ENCODE measurements at places on chromosomes 6 and 20.

DNA sequence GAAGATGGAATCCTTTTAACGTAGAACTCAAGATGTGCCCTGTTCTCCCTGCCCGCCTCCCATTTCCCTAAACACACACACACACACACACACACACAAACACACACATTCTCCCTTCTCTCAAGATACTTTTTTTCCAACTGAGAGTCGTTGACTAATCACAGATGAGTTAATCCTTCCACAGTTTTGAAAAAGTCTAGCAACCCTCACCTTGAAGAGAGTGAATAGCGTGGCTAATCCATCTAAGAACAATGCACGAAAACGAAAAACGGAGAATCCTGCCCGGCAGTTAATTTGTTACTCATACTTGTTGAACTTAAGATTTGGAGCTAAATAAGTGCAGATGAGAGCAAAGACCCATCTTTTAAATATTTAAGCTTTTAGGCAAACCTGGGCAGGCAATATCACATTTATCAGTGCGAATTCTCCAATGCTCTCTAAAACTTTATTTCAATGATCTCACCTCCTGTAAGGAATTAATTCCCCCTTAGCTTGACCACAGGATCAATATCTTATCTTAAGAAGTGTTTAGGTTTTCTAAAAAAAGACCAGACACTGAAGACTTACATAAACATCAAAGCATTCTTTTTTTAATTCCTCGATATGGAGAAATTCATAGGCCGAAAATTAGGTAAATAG, 1.1 kb downstream of the AGPAT4 start:
- no peaks in the 10 kb centered on the region for H3K27me3 ChIP-seq
- no peak for DNase-seq
- H3K36me3 ChIP-seq, result no peaks in the 10 kb centered on the region
- H3K4me1 ChIP-seq, result peaks cover 17% of the 10 kb centered on the region
- H3K27ac ChIP-seq, result peak overlapping the region; percentile 6

DNA sequence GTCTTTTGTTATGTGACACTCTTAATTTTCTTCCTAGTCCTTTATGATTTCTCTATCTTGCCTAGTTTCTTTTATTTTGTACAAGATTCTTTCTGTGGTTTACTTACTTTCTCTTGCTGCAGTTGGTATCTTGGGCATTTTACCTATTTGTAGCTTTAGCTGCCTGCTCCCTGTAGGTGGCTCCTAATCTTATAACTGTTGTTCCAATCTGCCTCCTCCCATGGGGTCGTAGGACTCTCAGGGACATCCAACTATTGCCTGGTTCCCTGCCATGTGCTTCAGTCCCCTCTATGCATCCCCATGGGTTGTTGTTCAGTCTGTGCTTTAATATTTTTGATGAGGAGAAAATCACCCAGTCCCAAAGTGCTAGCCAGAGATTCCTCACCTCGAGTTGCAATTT, 31.4 kb downstream of the RIN2 start:
- no peak for DNase-seq
- no peaks in the 10 kb centered on the region for H3K36me3 ChIP-seq
- H3K4me1 ChIP-seq, result peaks cover 27% of the 10 kb centered on the region
- H3K4me3 ChIP-seq, result no peak overlapping the region

- no peak for DNase-seq
- H3K27me3 ChIP-seq, result no peaks in the 10 kb centered on the region
- H3K4me1 ChIP-seq, result no peaks in the 10 kb centered on the region
- no peak overlapping the region for H3K4me3 ChIP-seq
- no peak overlapping the region for H3K27ac ChIP-seq
- no peaks in the 10 kb centered on the region for H3K36me3 ChIP-seq
These were observed 177.1 kb downstream of the CDH26 start for GRCh38 chr20:60135276-60135675.

DNA sequence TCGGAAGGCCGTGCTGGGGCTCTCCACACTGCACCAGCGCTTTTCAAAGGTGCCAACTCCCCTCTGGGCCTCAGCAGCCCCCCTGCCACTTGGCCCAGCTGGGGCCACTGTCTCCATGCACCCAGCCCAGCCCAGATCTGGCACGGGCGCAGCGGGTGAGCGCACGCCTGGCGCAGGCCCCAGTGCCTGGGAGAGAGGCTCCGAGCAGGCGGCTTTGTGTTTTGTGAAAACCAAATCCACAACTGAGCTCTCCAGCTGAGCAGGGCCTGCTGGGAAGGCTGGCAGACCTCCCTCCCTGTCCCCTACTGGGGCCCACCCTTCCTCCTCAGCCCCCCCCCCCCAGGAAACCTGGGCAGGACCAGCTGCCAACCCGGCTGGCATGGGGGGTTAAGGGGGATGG, 17.0 kb downstream of the MDGA1 start:
- DNase-seq, result no peak
- H3K4me1 ChIP-seq, result peaks cover 20% of the 10 kb centered on the region
- H3K4me3 ChIP-seq, result no peak overlapping the region
- peak overlapping the region; percentile 44 for H3K27ac ChIP-seq
- H3K27me3 ChIP-seq, result no peaks in the 10 kb centered on the region

DNA sequence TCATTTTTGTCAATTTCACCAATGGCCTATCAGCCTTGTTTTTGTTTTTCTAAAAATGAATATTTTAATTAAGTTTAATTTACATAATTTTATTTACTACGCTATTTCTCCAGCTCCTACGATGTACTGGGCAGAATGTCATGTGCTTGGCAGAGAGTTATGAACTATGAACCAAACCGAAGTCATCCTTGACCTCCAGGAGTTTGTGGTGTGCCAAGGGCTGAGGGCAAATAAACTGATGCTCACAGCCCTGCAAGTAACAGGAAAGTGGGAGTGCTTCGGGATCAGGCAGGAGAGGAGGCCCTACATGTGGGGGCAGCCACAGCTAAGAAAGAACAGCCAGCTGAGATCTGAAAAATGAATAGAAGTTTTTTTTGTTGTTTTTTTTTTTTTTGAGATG, 38.6 kb downstream of the ZNF217 start:
- H3K27ac ChIP-seq, result no peak overlapping the region
- no peak for DNase-seq
- H3K27me3 ChIP-seq, result no peaks in the 10 kb centered on the region
- no peaks in the 10 kb centered on the region for H3K36me3 ChIP-seq
- H3K4me3 ChIP-seq, result no peak overlapping the region

DNA sequence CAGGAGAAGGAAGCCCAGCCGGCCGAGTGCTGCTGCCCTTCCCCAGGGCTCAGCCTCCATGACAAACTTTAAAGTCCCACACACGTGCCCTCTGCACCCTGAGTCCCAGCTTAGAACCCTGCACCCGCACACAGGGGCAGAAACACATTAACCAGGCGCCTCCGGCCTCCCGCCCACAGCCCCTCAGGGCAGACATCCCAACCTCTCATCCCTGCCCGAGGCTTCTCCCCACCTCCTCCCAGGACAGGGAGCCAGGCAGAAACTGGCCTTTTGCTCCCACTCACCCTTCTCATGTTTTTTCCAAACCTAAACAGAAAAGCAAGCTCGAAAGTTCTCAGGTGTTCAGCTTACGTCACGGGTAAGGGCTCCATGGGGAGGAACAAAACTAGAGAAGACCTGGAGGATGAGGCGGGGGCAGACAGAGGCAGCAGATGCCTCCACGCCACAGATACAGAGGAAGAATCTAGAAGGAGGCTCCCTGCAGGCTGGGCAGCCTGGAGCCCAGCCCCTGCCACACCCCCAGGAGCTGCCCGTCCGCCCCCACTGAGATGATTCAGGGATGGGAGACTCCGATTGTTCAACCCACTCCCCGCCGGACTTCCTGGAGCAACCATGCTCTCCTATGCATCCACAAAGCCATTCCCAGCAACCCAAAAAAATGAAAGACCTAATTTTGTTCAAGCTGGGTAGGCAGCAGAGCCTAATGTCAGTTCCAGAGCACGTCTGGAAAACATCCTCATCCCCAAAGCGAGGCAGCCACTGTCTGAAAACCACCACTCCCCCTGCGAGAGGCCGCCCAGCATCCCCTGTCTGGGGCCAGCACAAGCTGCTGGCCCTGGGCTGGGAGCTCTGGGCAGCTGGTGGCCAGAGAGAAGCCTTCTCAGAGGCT, 8.8 kb downstream of the KCNQ2 start:
- no peaks in the 10 kb centered on the region for H3K36me3 ChIP-seq
- H3K4me1 ChIP-seq, result no peaks in the 10 kb centered on the region
- no peak overlapping the region for H3K27ac ChIP-seq
- no peak for DNase-seq
- no peak overlapping the region for H3K4me3 ChIP-seq

GRCh38 chr6:16851758-16852157, 90.5 kb upstream of the ATXN1 start:
- H3K4me1 ChIP-seq, result peaks cover 19% of the 10 kb centered on the region
- no peaks in the 10 kb centered on the region for H3K27me3 ChIP-seq
- H3K36me3 ChIP-seq, result no peaks in the 10 kb centered on the region

GRCh38 chr6:36052097-36052496, 24.5 kb downstream of the MAPK14 start:
- H3K27ac ChIP-seq, result no peak overlapping the region
- DNase-seq, result no peak
- H3K27me3 ChIP-seq, result no peaks in the 10 kb centered on the region
- H3K4me3 ChIP-seq, result no peak overlapping the region
- H3K36me3 ChIP-seq, result no peaks in the 10 kb centered on the region

DNA sequence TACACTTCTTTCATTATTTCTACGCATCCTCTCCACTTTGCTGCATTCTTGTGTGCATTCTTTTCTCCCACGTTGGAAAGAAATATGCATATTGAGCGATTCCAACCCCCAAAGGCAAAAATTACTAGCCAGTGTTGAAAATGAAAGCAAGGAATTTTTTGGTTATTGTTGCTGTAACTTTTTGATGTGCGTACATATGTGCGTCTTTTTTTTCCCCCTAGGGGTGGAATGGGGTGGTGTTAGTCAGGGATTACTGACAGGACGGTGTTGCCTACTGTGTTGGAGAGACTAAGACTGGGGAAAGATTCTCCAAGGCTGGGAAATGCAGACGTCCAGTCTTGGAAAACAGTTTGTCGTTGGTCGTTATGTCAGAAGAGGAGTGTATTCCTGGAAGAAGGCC, 44.2 kb upstream of the ESR1 start:
- no peak for DNase-seq
- peak overlapping the region; percentile 33 for H3K4me3 ChIP-seq
- H3K27ac ChIP-seq, result peak overlapping the region; percentile 55
- H3K27me3 ChIP-seq, result no peaks in the 10 kb centered on the region
- peaks cover 5% of the 10 kb centered on the region for H3K4me1 ChIP-seq

- DNase-seq, result peak; percentile 99
- peak overlapping the region; percentile 97 for H3K27ac ChIP-seq
- H3K27me3 ChIP-seq, result no peaks in the 10 kb centered on the region
- peaks cover under 1% of the 10 kb centered on the region for H3K36me3 ChIP-seq
- H3K4me3 ChIP-seq, result no peak overlapping the region
- H3K4me1 ChIP-seq, result peaks cover 60% of the 10 kb centered on the region
These were observed 2.8 kb upstream of the PHF20 start for GRCh38 chr20:35768731-35769664.

- peak overlapping the region; percentile 93 for H3K4me3 ChIP-seq
- peaks cover 26% of the 10 kb centered on the region for H3K4me1 ChIP-seq
- no peak for DNase-seq
These were observed 1.6 kb downstream of the ARFRP1 start for GRCh38 chr20:63706027-63706695.

GRCh38 chr6:163759542-163759941, 345.0 kb downstream of the QKI start:
- H3K4me3 ChIP-seq, result no peak overlapping the region
- peaks cover 8% of the 10 kb centered on the region for H3K4me1 ChIP-seq
- no peaks in the 10 kb centered on the region for H3K36me3 ChIP-seq
- no peak overlapping the region for H3K27ac ChIP-seq
- DNase-seq, result no peak

- no peak for DNase-seq
- no peaks in the 10 kb centered on the region for H3K27me3 ChIP-seq
- H3K4me1 ChIP-seq, result no peaks in the 10 kb centered on the region
- H3K27ac ChIP-seq, result no peak overlapping the region
- H3K4me3 ChIP-seq, result no peak overlapping the region
These were observed 600.7 kb downstream of the UTRN start for GRCh38 chr6:144885817-144886216.
